ENCODE measurements at places on chromosomes 3 and 15.

- DNase-seq, result no peak
These were observed 33.0 kb downstream of the ALDH1L1 start for GRCh38 chr3:126147147-126147931.

DNA sequence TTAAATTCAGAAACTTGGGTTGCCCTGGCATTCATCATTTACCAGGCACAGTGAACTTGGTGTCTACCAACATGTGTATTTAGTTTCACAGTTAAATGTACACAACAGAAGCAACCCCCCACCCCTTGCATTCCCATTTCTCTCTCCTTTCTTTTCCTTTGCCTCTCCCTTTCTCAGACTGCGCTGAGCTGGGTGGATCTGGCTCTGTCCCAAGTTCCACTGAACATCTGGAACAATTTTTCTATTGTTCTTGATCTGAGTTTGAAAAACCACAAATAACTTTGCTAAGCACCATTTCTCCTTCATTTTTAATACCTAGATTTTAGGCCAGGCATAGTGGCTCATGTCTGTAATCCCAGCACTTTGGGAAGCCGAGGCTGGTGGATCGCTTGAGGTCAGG lies 242.2 kb downstream of the ABHD5 start:
- DNase-seq, result no peak

DNA sequence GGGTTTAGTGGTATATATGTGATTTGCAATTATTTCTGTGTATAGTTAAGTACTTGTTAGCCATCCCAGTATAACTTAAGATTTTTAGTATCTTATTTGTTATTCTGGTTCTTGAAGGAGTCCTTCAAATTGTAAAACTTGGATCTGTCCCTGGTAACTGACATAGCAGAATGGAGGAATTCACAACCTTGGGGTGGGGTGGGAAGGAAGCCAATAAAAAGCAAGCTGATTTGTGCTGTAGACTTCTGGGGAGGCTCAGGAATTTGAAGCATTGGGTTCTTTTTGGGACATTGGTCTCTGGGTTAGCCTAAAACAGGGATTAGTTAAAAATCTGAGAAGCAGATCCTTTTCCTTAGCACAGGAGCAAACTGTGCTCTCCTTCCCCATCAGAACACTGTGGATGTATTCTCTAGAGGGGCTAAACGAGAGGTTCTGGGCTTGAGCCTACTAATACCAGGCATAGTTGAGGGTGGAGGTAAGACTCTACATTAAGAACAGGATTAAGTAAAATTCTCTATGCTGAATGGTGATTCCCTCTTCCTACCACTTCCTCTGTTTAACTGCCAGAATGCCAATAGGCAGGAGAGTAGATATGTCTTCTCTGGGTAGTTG lies 42.2 kb downstream of the GMPS start:
- DNase-seq, result no peak

DNA sequence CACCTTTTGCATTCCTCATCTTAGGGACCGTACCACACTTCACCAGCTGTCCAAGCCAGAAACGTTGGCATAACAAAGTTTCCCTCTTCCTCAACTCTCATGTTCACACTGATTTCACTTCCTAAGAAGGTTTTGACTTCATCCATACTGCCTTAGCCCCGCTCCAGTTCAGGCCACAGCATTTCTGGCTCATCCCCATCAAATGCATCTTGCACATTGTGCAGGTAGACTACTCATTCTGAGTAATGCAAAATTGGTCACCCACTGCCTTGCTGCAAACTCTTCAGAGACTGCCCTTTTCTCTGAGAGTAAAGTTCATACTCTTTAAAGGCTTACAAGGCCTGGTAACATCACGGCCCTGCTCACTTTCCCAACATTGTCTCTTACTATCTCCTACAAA lies 8.8 kb downstream of the NUSAP1 start:
- DNase-seq, result no peak

GRCh38 chr15:48366584-48367312 lies 35.5 kb downstream of the DUT start:
- no peak for DNase-seq

GRCh38 chr3:89114841-89115223 lies 7.4 kb downstream of the EPHA3 start:
- no peak for DNase-seq

- no peak for DNase-seq
These were observed 237.1 kb upstream of the CFAP20DC start for GRCh38 chr3:59286791-59287531.

DNA sequence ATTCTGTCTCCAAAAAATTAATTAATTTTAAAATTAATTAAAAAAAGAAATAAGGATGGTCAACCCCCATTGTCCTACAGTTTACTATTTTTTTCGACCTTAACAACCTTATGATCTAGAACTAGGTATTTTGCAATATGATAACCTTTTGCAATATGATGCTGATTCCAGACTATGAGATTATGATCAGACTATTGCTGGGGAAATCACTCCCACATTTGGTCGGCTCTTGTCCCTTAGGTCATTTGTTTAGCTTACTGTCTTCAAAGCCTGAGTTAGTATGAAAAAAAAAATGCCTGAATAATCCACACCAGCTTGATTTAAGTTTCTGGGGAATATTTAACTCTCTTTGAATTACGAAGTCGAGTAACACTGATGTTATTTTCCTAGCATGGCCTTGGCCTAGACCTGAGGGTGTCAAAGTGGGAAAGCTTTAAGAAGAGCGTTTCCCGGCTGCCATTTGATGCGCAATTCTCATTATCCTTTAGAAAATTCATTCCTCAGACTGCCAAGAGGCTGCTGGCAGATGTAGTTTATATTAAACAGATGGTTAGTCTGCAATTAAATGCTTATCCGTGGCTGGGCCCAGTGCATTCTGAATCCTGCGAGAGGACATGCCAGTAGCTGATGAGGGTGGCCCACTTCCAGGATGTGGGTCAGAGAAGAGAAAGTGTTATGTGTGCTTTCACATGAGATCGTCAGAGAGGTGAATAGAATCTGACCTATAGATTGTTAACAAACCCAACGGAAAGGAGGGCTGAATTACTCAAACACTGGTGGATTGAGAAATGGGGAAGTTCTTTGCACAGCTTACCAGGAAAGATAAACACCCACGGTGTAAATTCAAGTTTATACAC lies 496.0 kb upstream of the THBS1 start:
- no peak for DNase-seq

DNA sequence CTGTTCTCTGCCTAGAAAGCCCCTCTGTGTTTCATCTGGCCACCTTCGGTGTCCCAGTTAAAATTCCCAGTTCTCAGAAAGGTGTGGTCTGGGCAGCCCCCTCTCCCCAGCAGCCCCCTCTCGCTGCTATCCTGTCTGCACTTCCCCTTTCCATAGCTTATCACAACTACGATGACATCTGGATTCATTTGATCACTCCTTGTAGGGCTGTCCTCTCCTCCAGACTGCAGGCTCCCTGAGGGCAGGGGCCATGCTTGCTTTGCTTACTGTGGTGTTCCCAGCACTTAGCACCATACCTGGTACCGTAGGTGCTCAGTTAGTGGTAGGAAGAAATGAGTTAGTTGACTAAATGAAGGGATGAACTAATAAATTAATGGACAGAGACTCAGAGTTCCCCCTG lies 26.3 kb upstream of the GOLGA6C start:
- DNase-seq, result no peak

DNA sequence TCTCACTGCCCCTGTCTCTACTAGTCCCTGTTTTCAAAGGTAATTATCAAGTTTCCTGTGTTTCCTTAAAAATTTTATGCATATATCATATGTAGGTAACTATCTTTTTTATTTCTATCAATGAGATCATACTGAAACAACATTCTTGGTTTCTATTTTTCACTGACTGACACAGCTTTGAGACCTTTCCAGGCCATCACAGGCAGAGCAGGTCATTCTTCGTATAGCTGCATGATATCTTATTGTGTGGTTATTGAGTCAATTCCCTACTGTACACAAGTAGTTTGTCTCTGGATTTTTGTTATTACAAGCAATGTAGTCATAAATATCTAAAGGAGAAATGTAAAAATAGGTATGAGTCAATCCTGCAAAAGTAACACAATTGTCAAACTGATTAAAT lies 169.6 kb downstream of the CFAP20DC start:
- no peak for DNase-seq

- no peak for DNase-seq
These were observed 41.5 kb downstream of the NLGN1 start for GRCh38 chr3:173439004-173439403.

- DNase-seq, result peak; percentile 75
These were observed 5.8 kb downstream of the HYAL2 start for GRCh38 chr3:50316657-50317242.

DNA sequence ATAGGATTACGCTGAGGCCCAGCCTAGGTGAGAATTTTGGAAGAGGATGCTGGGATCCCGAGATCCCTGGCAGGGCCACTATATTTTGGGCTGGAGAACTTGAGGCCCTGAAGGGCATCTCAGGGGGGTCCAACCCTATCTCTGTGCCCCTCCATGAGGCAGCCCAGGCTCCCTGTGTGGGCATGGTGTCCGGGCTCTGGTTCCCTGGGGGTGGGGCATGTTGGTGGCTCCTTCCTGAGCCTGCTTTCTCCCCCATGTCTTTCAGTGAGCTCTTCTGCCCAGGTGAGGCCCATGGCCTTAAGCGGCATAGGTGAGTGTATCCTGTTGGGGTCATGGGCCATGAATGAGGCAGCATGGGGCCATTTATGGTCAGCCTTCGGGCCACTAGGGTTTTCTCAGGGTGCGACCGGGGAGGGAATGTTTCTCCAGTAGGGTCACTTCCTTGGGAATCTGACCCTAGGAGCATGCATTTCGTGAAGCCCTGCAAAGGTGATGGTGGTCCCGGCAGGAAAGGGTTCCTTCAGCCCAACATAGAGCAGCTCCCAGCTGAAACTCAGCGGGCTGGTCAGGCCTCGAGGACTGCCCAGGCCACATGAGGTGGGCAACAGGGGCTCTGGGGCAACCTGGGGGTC lies 191.3 kb downstream of the UBE3A start:
- no peak for DNase-seq

DNA sequence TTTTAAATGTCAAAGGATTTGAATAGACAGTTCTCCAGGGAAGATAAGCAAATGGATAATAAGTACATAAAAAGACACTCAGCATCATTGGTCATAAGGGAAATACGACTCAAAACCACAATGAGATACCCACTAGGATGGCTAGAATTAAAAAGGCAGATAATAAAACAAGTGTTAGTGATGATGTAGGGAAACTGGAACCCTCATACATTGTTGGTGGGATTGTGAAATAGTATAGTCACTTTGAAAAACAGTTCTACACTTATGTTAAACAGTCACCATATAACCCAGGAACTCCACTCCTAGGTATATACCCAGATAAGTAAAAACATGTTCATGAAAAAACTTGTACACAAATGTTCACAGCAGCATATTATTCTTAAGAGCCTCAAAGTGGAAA lies 72.5 kb downstream of the GPR156 start:
- no peak for DNase-seq

GRCh38 chr3:182490596-182491491 lies 302.5 kb upstream of the ATP11B start:
- DNase-seq, result no peak

DNA sequence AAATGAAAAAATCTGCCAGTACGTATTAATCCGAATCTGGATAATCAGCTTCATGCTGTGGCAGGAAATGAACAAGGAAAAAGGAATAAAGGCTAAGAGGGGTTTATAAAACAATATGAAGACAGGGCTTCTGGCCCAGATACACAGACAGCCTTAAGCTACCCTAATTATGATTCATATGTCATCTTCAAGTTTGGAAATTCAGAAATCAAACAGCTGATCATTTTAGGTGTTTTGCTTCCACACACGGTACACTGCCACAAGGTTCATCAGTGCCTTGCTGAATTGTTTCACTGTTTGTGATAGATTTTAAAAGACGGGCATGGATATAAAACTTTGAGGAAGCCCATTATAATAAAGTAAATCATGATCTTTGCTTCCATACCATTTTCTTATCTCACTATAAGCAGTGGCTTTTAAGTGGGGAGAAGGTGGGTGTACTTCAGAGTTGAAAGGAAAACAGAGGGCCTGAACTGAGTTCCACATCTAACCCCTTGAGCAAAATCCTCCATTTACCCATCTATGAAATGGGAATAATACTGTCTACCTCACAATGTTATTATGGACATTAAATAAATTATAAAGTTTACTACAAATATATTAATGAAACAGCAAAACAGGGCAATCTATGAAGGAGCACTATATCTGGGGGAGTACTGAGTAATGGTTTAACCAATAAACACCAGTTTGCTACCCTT lies 15.7 kb downstream of the GTPBP8 start:
- no peak for DNase-seq

DNA sequence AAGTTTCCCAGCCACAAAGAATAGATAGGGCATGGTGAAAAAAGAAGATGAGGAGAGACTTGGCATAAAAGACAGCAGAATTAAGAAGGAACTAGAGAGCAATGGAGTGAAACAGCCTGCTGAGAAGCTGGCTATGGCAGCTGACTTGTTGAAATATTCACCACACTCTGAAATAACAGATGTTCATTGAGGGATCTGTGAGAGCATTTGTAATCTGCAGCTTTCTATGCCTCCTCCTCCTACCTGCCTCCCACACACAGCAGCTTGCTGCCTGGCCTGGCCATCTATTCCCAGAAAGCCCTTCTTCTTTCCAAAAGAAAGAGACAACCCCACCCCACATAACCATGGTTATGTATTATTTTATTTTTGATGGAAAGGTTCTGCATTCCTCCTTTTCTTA lies 303.9 kb downstream of the GAP43 start:
- no peak for DNase-seq

DNA sequence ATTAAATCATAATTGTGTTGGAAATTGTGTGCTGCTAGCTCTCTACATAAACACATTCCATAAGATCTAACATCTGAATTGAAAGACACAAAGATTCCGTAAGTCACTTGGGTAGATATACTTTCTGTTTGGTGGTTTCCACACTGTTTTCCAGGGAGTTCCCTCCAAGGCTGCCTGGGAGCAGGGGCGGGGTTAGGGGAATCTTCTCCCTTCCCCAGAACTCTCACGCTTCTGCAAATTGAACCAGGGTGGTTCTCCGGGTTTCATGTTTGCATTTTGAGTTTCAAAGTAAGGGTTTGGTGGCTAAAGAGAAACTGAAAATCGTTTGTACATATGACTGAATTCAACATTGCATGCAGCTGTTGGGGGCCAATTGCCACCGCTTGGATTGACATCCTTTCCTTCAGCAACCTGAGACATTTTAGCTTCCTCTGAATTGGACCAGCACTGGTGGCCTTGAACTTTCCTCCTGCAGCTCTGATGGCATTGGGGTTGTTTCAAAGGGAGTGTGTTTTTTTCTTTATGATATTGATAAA lies 192.7 kb upstream of the FEZF2 start:
- no peak for DNase-seq

GRCh38 chr15:64024172-64025050 lies 21.9 kb downstream of the DAPK2 start:
- DNase-seq, result no peak

- no peak for DNase-seq
These were observed 11.7 kb upstream of the MUSTN1 start for GRCh38 chr3:52846432-52846965.

- no peak for DNase-seq
These were observed 7.1 kb upstream of the PXK start for GRCh38 chr3:58325525-58325992.

GRCh38 chr3:122324871-122325323 lies at the start of gene CSTA:
Gene CSTA, plus strand, starts transcription at chr3:122325248. Its CDS starts 45 bp downstream, at chr3:122325293.
- no peak for DNase-seq

- DNase-seq, result no peak
These were observed 1260.4 kb downstream of the ROBO1 start for GRCh38 chr3:78507196-78507984.
